ENCODE measurements at places on chromosomes 2 and 18.

- peak; percentile 41 for DNase-seq
These were observed 93.9 kb downstream of the EVA1A start for GRCh38 chr2:75466708-75467311.

DNA sequence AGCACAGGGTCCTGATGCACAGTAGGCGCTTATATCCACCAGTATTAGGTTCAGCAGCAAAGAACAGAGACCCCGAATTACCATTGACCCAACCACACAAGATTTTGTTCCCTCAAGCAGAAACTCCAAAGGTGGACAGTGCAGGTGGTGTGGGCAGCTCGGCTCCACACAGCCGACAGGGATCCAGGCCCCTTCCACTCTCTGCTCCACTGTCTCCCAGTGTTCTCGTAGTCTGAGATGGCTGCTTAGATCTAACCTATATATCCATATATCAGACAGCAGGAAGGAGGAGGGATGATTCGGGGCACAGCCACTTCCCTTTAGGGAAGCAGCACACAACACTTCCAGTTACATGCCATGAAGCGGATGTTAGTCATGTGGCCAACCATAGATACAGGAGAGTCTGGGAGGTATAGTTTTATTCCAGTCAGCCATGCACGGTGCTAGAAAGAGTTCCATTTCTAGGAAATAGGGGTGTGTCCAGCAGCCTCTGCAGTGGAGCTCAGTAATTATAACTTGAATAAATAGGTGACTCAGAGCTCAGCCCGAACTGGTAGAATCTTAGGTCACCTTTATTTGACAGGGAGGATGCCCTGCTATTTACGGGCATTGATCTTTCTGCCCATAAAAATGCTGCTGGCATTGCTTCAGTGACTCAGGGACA lies 158.9 kb downstream of the TWIST2 start:
- DNase-seq = no peak

DNA sequence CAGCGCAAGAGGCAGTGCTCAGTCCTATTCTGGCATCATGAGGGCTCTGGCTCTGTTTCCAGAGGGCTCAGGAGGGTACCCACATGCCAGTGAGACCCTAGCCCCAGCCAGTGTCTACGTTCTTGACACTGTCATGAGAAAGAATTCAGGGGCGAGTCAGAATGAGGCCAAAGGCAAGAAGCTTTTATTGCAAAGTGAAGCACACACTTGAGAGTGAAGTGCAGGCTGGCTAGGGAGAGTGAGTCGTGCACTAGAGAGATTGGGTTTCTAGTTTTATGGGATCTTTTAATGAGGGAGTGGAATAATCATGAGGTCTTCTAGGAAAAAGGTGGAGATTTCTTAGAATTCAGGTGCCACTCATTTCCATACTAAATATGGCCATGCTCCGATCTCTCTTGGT lies 164.1 kb downstream of the DCDC2C start:
- no peak for DNase-seq

- no peak for DNase-seq
These were observed 13.0 kb upstream of the ALLC start for GRCh38 chr2:3644891-3645605.

GRCh38 chr2:222753251-222753824 lies 81.9 kb downstream of the MOGAT1 start:
- no peak for DNase-seq
